Esophagus muscularis mucosa (tissue), 4 donors: ENCODE measurements at places on chromosomes 12 and 14. TPM values are rescaled to one million over a fixed set of nuclear protein-coding genes. Genes with fewer than 3 reads are reported as not detected.

The KRT78 gene
- total RNA-seq: 2.1 TPM

The TSFM gene
- 27.4 TPM for total RNA-seq

The ST8SIA1 gene
- 11.4 TPM for total RNA-seq

GRCh38 chr12:90959538-90960139, 4.7 kb upstream of the CCER1 start:
- H3K36me3 ChIP-seq: no peaks in the 10 kb centered on the region
- H3K27ac ChIP-seq: no peak overlapping the region
- no peaks in the 10 kb centered on the region for H3K27me3 ChIP-seq
- no peak for DNase-seq
- H3K4me1 ChIP-seq: no peaks in the 10 kb centered on the region

The SVOP gene
- not detected for total RNA-seq

The TCL1A gene
- total RNA-seq: not detected

The BCL11B gene
- 0.34 TPM for total RNA-seq

DNA sequence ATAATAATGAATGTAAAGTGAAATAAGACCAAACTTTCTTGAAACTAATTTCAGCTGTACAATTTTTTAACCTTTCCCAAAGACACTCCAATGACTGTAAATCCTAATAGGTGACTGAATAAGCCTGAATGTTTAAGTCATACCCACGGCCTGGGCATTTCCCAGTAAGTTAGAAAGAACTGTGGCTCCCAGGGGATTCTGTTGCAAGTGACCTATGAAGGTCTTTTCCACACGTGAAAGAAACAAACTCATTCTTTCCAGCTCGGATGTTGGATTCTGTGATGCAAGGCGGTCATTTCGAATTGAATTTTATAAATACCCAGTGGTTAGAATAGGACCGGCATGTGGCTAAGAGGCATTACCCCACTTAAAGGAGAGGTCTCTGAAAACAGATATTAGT, 1134.4 kb downstream of the GALC start:
- no peak for DNase-seq
- no peaks in the 10 kb centered on the region for H3K4me1 ChIP-seq
- H3K27me3 ChIP-seq: no peaks in the 10 kb centered on the region
- no peaks in the 10 kb centered on the region for H3K36me3 ChIP-seq

DNA sequence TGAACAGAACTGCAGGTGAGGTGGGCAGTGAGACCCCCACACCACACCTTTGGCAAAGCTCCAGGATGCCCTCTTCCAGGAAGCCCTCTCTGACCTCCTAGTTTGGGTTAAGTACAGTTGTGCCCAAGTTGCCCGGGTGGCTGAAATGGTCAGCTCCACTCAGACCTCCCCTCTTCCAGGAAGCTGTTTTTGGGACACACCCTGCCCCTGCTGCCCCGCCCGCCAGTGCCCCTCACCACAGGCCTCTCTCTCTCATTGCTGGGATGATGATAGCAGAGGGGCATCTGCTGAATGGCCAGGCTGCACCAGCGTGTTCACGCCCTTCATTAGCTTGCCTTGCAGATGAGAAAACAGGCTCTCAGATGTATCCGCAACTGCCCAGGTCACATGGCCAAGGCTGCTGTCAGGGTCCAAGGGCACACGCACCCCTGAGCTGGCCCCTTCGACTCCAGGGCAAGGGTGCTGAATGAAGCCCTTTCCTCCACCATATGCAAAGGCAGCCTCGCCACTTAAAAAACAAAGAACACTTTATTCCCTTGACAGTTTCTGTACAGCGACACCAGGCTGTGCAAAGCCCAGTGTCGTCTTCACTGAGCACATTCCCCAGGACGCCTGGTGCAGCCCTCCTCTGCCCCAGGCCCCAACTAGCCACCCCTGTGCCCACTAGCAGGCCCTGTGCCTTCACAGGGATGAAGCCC, 15.5 kb downstream of the SLC25A29 start:
- peaks cover 29% of the 10 kb centered on the region for H3K36me3 ChIP-seq
- peaks cover 47% of the 10 kb centered on the region for H3K4me1 ChIP-seq
- DNase-seq: no peak
- no peak overlapping the region for H3K27ac ChIP-seq

DNA sequence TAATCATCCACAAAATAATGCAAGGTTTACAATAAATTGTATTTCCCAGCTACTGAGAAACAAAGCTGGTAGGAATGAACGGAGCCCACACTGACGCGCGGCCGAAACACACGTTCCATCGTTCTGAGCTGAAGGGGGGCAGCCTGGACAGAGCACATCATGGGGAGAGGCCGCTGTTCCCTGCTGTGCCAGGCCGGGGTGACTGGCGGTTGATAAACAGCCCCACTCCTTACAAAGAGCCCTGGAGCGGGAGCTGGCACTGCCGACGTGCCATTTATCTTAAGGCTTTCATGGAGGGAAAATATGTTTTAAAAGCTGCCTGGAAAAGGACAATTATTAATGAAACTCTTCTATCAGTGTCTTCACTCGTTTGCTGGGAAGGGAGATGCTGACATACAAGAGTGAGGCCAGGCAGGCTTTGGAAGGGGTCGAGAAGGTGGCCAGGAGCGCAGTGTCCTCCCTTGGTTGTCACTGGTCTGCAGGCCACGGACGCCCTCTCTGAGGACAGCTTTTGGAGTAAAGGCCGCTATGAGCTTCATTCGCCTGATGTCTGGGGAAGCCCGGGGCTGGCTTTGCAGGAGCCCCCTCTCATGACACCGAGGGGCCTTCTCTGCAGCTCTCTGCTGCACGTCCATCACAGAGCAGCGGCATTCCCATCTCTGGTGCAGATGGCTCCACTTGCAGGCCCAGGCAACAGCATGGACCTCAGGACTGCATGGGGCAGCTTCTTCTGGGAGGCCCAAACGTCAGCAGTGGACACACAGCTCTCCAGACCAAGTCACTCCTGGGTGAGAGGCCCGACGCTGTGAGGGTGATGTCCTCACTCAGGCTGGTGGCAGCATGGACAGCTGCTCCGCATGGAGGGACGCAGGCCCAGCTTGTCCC, 355.3 kb upstream of the SFSWAP start:
- no peaks in the 10 kb centered on the region for H3K27me3 ChIP-seq
- H3K4me1 ChIP-seq: no peaks in the 10 kb centered on the region
- H3K4me3 ChIP-seq: no peak overlapping the region
- no peak overlapping the region for H3K27ac ChIP-seq
- H3K36me3 ChIP-seq: no peaks in the 10 kb centered on the region
